CMK (cell line): ENCODE measurements at places on chromosomes 4 and X.

DNA sequence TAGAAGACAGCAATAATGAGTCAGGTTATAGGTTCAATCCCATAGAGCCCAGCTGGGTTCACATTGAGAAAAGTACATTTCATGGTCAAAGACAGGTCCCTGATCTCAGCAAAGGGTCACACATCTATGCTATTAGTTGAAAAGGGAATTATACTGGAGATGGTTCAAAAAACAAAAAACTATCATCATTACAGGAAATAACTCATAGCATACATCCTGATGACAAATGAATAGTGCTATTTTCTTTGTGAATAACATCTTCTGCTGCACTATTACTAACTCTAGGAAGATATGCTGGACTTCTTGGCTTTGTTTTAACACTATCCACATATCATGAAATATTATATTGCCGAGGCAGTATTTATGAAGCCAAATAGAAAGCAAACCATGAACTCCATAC lies 202.5 kb upstream of the MAB21L2 start:
- DNase-seq: no peak

GRCh38 chrX:55867181-55867651 lies 149.7 kb downstream of the RRAGB start:
- no peak for DNase-seq

DNA sequence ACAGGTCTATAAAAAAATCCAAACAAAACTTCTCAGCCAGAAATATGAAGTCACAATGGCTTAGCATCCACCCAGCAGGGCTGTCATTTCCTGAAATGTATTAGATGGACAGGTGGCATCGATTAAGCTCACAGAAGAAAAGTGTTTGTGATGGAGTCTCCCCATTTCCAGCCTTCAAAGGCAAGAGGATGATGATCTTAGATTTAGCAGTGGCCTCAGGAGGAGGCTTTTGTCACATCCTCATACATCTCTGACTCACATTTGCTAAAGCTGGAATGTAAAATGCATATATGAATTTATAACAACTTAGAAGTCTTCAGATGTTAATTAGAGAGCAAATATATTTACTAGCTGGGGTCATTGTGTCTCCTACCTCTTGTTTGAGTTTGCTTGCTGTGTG lies 441.9 kb downstream of the SPRY1 start:
- no peak for DNase-seq

- no peak for DNase-seq
Measured at GRCh38 chr4:127080141-127080540, 552.6 kb upstream of the INTU start.

GRCh38 chr4:161189286-161190134 lies 974.3 kb downstream of the FSTL5 start:
- no peak for DNase-seq

DNA sequence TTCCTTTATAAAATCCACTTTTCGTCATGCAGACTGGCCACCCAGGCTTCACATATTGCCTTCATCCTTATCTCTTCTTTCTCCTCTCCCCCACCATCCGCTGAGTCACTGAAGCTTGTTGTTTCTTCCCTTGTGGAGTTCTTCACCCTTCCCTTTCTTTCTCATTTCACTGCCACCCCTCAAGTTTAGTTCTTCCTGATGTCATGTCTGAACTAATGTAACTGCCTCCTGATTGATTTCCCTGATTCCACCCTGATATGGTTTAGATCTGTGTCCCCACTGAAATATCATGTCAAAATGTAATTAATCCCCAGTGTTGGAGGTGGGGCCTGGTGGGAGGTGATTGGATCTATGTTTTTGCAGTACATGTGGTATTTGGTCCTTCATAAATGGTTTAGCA lies 151.4 kb downstream of the CPEB2 start:
- no peak for DNase-seq

DNA sequence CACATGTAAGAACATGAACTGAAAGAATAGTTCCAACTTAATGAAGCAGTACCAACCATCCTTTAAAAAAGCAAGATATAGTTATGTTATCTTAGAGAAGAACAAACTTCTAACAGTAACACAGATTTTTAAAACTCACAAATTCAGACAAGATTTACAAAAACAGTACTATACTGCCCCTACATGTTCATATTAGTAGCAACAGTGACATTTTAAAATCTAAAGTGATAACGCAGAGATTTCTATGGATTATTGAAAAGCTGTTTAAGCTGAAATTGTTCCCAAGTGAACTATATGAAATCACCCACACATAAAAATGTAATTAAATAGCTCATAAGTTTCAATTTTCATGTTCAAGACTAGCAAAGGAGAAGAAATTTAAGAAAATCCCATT lies 166.0 kb downstream of the FBXW7 start:
- no peak for DNase-seq
